ENCODE measurements at places on chromosomes 3 and 15.
A peak's percentile ranks its signal among the peaks of the same experiment; 100 is the strongest.

- DNase-seq, result no peak
Observed at GRCh38 chr3:69032737-69033136, 19.3 kb upstream of the EOGT start.

GRCh38 chr3:16533928-16534574, 20.6 kb upstream of the RFTN1 start:
- no peak for DNase-seq

- DNase-seq, result peak; percentile 72
Observed at GRCh38 chr3:169769287-169770181, at the start of gene ACTRT3. TSS of gene ACTRT3 (minus strand) at chr3:169769561. CDS start at chr3:169769520, 41 bp downstream.

DNA sequence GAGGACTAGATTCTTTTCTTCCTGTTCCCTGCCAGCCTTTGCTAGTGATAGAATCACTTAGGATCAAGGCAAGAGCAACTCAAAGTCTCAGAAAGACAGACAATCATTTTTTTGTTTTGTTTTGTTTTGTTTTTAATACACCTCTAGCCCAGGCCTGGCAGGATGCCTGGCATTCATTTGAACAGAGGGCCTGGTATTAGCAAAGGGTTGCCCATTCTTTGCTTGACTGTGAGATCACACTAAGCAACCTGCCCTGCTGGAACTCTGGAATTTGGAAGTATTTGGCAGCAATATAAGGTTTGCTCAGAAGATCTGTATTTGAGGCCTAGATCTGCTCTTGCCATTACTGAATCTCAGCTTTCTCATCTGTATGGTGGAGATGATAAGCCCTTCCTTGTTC, 21.8 kb upstream of the ATP13A5 start:
- DNase-seq, result no peak

- no peak for DNase-seq
Observed at GRCh38 chr15:37823601-37824275, 110.7 kb upstream of the TMCO5A start.

GRCh38 chr15:39502082-39502447, 78.8 kb upstream of the THBS1 start:
- no peak for DNase-seq
